Upper lobe of left lung (tissue), 6 donors: ENCODE measurements at places on chromosomes 4 and X. TPM values are rescaled to one million over a fixed set of nuclear protein-coding genes. Genes with fewer than 3 reads are reported as not detected.

DNA sequence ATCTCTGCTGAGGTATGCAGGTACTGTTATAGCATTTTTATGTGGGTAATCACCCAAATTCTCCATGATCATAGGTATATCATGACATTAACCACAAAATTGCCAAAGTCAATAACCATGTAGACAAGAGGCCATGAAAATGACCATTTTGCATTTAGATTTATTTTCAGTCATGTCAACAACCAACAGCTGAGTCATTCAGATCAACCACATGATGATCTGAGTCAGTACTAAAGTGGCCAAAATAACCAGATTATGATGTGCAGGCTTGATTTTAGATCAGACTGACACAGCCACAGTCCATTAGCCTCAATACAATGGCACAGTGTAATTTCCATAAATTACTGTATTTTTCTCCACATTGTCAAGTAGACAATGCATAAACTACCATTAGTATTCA, 240.5 kb downstream of the GRIA3 start:
- DNase-seq, result no peak

- no peak for DNase-seq
Measured at GRCh38 chr4:125313497-125313896, 1.3 kb upstream of the FAT4 start.

DNA sequence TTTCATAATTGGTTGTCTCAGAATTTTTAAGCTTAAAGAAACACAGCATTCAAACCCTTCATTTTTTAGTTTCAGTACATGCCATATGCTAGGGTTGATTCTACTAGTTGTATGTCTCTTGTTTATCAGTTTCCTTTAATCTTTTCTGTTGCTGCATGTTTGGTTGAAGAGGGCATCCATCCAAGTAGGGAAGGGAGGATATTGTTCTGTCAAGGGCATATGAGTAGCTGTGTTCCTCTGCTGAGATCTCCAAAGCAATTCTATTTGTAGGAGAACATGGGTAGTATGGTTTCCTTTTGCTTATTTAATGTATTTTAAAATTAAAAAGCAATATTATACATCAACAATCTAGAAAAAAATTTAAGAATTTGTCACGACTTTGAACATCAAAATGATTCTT, 167.7 kb downstream of the FHIP1A start:
- DNase-seq, result no peak

GRCh38 chr4:102858828-102859464, 9.8 kb upstream of the CISD2 start:
- DNase-seq, result no peak

DNA sequence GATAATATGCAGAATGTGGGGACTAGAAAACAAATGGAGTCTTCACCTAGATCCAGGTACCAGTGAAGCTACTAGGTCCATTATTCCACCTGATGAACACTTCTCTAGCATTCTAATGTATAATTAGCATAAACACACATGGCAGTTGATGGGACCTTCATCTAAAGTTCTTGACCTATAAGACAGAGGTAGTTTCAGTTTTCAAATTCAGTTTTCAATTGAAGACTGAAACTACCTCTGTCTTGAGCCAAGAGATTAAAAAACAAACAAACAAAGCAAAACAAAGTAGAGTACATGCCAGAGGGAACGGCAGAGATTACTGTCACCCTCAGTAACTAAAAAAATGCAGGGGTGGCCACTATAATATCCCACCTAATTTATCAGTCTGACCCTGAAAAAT, 199.9 kb upstream of the NEIL3 start:
- no peak for DNase-seq

- DNase-seq, result no peak
Measured at GRCh38 chrX:66919280-66919832, 280.5 kb upstream of the EDA2R start.

- no peak for DNase-seq
Measured at GRCh38 chrX:51420610-51421009, 75.8 kb downstream of the NUDT11 start.

DNA sequence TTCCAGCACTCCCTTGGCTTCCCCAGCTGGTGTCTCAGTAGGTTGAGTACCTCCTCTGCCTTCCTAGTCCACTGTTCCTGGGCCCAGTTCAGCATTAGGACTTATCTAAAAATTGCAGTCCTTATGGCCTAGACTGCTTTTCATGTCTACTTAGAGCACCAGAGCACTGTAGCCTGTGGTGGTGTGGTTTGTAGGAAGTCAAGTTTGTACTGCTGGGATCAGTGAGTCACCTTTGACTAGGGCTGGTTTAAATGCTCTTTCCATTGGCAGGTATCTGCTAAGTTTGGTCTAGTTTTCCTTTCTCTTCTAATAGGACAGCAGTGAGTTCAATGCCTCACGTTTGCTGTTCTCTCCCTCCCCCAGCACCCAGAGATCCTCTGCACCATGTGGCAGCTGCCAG, 233.6 kb upstream of the WDFY3 start:
- no peak for DNase-seq

GRCh38 chrX:137430984-137431475, 134.9 kb upstream of the ZIC3 start:
- no peak for DNase-seq

- no peak for DNase-seq
Measured at GRCh38 chr4:125518281-125518680, 203.5 kb downstream of the FAT4 start.

GRCh38 chr4:72486991-72487390, 82.0 kb downstream of the ADAMTS3 start:
- DNase-seq, result no peak

DNA sequence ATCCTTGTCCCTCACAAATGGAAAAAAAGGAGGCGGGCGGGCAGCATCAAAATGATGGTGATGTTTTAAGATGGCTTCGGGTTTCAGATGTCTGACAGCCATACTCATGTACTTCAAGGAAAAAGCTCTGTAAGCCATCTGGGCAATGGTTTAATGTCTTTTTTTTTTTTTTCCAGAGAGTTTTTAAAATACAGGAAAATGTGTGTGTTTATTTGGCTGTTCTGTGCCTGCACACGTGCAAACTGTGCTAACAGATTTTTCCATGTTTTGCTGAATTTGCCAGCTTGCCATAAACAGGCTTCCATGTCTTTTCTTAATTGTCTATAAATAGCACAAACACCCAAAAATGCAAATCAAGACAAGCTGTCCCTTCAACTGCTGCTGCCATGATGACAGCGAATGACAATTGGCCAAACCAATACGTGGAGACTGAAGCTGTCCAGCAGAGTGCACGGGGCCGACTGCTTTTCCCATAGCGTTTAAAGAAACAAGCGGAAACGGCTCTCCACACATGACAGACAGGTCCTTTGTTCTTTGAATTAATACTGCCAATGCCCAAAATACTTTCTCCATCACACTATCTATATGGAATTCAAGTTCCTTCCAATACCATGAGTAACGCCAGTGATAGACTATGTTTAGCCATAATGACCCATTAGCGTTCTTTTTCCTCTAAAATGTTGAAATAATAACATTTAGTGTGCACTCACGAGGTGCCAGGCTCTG, 35.7 kb downstream of the AFAP1 start:
- no peak for DNase-seq

- DNase-seq, result no peak
Measured at GRCh38 chrX:14758029-14758491, 114.8 kb downstream of the FANCB start.

Gene EVC
- 29.7 TPM for total RNA-seq

Gene DMD
- 13.4 TPM for total RNA-seq

Gene PPAT
- 5.6 TPM for total RNA-seq
